ENCODE measurements at places on chromosomes 2 and 18.

DNA sequence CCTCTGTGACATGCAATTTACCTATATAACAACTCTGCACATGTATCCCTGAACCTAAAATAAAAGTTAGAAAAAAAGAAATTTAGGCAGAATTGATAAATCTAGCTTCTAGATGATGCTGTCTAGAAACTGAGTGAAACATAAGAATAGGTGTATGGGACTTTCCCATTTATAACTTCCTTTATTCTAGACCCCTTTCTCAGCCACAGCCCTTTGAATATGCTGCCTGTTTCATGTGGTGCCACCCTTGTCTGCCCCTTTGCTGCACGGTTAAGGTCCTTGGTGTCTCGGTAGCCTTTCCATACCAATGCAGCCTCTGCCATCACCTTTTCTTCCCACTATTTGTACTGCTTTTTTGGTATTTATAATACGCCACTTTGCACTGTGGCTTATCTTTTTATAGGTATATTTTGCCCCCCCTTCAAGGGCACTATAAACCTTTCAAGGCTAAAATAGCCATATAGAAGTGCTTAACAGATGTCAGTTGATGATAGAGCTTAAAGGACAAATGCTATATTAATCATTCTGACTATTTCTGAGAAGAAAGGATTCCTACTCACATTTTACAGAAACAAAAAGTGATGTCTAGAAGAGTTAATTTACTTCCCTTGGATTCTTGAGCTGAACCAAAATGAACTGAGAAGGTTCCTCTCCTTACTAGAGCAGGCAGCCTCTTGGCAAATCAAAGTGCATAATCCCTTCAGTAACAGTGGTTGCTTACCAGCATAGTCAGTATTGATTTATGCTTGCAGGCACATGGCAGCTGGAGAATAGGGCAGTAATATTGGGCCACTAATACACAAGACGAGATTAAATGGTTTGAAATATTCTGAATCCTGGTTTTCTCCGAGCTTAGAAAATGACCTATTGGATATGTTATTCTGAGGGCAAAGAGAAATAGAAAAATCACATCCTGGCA is 88.1 kb upstream of the CYP26B1 start:
- DNase-seq, result no peak

DNA sequence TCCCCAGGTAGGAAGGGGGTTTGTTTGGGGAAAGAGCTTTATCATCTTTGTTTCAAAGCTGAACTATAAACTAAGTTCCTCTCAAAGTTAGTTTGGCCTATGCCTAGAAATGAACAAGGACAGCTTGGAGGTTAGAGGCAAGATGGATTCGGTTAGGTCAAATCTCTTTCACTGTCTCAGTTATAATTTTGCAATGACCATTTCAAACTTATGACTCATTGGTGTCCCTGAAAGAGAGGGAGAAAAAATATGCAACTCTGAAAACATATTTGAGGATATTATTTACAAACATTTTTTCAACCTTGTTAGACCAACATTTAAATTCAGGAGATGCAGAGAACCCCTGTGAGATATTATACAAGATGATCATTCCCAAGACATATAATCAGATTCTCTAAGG is 95.7 kb downstream of the EFEMP1 start:
- DNase-seq, result no peak

DNA sequence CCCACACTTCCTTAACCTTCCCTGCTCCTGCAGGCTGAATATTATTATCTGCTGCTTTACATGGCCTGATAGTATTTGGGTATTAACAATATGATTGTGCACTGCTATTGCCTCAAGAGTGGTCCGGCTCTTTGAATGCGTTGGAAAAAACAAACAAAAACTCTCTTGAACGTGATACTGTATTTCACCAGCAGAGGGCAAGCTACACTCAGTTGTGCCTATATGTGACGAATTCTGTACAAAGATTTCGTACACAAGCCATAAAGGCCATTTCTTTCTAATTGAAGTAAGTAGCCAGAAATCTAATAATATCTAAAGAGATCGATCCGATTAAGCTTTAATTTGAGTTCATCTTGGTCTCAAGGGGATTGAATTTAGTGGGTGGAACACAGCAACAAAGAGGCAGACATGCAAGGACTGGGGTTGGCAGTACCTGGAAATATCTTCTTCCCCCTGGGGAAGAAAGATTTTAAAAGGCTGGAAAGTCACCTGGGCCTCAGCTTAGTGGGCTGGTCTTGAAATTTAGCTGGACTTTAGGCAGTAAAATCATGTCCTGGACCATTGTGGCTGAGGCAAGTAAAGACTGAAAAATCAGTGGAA is 49.3 kb upstream of the RAB6D start:
- DNase-seq, result peak; percentile 36

- peak; percentile 98 for DNase-seq
These were observed 67.2 kb downstream of the MBP start for GRCh38 chr18:77065221-77065981.

DNA sequence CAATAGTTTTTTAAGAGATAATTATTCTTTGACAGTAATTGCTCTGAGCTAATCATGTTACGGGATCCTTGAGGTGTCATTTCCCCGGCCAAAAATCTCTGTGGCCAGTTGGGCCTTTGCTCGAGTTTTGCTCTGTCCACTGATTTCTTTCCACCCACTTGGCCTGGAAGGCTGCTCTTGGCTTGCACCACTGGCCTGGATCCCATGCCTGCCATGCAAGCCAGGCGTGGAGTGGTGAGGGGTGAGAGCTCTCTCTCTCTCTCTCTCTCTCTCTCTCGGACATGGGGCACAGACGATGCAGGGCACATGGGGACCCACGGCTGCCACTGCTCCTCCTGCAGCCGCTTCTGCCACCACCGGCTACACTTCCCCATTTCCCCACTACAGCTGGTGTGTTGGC is 853.0 kb upstream of the GCFC2 start:
- DNase-seq, result no peak

DNA sequence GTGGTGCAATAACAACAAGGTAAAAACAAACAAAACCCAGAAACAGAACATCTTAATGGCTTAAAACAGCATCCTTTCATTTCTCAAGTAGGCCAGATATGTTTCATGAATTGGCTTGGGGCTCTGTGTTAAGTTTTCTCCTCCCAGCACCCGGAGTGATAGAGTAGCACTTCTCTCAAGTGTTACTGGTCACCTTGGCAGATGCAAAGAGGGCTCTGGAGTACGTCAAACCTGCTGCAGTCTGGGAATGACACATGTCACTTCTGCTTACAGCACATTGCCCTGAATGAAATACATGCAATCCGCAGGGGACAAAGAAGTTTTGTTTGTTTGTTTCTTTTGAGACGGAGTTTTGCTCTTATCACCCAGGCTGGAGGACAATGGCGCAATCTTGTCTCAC is 639.3 kb downstream of the CNTNAP5 start:
- no peak for DNase-seq

DNA sequence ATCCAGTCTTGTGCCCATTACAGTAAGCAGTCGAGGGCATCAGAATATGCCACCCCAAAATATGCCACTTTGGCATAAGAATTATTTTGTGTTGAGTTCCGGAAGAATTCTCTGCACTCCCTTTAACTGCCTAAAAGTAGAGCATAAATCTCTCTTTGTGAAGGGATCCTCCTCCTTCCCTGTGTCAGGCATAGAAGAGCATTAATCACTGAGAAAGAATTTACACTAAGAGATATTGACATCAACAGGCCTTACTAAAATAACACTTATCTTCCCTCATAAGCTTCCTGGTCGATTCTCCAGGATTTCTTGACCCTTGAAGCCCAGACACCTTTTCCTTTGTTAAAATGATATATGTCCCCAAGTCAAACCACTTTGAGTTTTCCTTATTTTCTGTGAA is 27.6 kb upstream of the KYNU start:
- DNase-seq, result no peak

GRCh38 chr18:7413906-7414305 is 153.2 kb upstream of the PTPRM start:
- DNase-seq, result no peak

GRCh38 chr2:61419570-61419969 is 51.3 kb downstream of the USP34 start:
- peak; percentile 19 for DNase-seq

DNA sequence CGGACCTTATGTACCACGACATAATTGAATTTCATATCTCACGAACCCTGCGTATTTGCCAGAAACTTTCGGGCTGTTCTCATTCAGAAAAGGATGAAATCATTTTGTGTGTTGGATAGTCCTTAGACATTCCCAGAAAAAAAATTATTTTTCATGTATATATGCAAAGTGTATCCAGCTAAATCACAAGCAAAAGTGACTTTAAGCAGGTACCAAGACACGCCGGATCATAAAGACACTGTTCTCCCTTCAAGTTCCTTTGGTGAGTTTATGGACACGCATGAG is 35.1 kb upstream of the PNO1 start:
- no peak for DNase-seq

- DNase-seq, result no peak
These were observed 455.7 kb upstream of the TCF4 start for GRCh38 chr18:56043641-56044061.

- no peak for DNase-seq
These were observed 368.5 kb downstream of the ARHGAP15 start for GRCh38 chr2:143497726-143498125.

DNA sequence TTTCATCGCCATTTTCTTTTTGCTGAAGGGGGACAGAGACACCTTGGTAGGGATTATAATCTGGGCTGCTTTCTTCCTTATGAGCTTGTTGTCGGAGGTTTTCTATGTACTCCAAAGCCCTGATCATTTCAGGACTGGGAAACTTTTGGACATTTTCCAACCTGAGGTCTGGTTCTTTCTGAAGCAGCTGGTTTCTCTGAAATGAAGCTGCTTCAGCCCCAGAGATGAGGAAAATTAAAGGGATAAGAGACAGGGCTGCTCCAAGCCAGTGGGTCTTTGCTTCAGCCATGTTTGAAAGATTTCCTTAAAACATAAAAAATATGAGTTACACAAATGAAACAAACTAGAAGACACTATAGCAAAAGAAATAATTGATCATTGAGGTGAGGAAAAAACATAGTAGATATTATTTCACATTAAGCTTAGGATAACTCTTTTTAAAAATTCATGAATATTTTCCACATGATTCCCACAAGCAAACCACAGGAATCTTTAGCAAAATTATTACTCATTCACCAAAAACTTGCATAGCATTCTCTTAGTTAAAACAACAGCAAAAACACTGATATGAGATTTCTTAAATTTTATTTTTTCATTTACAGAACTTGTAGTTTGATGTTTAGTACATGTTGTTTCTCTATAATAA is 3.0 kb downstream of the SCG2 start:
- DNase-seq, result no peak

GRCh38 chr2:176110415-176111308 is 3.6 kb downstream of the HOXD11 start:
- no peak for DNase-seq

- DNase-seq, result peak; percentile 45
These were observed at the start of gene DNMT3A for GRCh38 chr2:25341753-25342371. Gene DNMT3A (minus strand): TSS chr2:25341925. CDS start chr2:25313984, 27,941 bp downstream.

GRCh38 chr2:168165397-168165796 is 82.0 kb downstream of the STK39 start:
- peak; percentile 81 for DNase-seq

DNA sequence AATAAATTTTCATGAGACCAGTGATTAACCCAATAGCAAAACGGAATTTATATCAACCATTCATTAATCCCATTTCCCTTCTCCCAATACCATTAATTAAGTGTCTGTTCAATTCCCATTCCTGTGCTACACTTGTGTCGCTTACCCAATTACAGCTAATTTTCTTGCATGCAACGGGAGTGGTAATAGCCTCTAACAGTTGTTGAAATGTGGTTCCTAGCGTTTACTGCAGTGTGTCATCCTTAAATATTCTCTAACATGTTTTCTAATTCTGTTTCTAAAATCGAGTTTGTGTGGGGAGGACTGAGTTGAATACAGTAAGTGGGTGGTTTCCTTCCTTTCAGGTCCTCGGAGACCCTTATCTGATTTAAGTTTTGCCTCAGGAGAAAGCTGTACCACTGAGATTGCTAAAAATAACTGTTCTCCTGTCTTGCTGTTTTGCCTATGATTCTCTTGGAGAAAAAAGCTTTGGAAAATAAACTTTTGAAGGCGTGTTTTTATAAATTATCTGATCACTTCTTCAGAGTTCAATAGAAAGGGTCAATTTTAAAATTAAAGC is 59.3 kb upstream of the LRRTM1 start:
- DNase-seq, result no peak

- peak; percentile 82 for DNase-seq
These were observed 39.6 kb downstream of the EMX1 start for GRCh38 chr2:72956936-72957335.

- no peak for DNase-seq
These were observed 443 bp downstream of the VAPA start for GRCh38 chr18:9914334-9914583.

DNA sequence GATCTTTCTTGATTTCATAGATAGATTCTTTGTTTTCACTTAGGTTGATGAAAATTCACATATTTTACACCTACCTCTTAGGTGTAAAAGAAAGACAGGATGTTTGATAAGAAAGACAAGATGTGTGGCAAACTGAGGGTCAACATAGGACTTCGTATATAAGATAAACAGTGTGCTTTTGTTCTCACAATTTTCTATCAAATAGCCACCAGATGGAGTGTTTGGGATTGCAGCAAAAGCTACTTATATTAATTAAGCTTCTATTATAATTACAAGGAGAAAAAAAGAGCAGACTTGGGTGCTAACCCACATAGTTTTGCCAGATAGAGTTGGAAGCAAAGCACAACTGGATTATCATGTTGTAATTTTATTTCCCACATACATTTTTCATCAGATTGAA is 232.9 kb downstream of the CDH7 start:
- DNase-seq, result no peak

DNA sequence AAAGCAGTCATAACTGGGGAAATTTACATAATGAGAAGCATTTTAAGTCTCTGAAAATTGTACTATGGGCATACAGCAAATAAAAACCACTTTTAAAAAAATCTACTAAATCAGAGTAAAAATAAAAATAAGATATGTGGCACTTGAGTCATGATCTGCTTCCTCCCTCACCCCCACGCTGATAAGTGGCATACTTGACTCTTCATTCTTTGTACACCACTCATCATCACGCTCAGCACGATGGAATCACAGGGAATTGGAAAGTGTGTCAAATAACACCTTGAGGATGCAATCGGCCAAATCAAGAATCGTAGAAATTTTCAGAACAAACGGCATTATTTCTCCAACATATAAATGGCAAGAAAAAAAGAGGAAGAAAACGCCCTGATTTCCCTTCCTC is 41.1 kb upstream of the REG3G start:
- DNase-seq, result no peak

GRCh38 chr2:193332941-193333340 is 1138.2 kb upstream of the TMEFF2 start:
- peak; percentile 21 for DNase-seq

DNA sequence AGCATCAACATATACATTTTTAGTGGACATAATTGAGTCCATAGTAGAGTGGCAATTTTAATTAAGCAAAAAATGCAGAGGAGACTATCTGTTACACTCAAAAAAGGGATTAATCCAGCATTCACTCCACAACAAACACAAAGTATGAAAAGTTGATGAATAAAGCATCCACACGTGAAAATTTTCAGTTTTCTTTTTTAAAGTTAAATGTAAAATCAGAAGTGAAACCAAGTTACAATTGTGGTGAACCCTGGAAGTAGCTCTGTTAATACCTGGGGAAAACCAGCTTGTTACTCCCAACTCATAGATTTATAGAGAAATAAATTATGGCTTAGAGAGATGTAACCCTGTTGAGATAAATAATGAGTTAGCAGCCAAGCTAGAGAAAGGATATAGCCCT is 807.8 kb downstream of the TRIB2 start:
- no peak for DNase-seq
